ENCODE measurements at places on chromosomes 2 and 18.

DNA sequence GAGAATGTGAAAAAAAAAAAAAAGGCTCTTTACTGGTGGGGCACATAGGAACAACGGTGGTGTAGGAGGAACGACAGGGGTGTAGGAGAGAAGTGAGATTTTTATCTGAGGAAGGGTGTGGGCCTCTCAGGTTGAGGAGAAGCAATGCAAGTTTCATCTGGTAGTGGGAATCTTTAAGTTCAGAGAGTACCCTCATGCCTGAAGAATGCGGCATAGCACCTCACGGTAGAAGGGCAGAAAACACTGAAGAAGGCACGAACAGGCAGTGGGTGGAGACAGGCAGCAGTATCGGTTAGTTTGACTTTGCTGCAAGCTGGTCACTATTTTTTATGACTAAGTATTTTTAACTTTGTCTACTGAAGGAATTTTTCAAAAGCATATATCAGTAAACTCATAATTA, 52.2 kb upstream of the TSPYL6 start:
- no peak for DNase-seq

DNA sequence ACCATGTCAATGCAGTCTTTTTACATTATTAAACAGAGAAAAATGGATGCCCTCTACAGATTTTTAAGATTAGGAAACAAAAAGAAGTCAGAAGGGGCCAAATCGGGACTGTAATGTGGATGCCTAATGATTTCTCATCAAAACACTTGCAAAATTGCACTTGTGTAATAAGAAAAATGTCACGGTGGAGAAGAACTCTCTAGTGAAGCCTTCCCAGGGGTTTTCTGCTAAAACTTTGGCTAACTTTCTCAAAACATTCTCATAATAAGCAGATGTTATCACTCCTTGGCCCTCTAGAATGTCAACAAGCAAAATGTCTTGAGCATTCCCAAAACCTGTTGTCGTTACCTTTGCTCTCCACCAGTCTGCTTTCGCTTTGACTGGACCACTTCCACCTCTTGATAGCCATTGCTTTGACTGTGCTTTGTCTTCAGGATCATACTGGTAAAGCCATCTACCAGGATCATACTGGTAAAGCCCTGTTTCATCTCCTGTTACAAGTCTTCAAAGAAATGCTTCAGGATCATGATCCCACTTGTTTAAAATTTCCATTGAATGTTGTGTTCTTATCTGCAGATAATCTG, 226.8 kb downstream of the TNS1 start:
- DNase-seq, result no peak

- DNase-seq, result no peak
Observed at GRCh38 chr2:189176516-189176915, 3.0 kb downstream of the COL5A2 start.

DNA sequence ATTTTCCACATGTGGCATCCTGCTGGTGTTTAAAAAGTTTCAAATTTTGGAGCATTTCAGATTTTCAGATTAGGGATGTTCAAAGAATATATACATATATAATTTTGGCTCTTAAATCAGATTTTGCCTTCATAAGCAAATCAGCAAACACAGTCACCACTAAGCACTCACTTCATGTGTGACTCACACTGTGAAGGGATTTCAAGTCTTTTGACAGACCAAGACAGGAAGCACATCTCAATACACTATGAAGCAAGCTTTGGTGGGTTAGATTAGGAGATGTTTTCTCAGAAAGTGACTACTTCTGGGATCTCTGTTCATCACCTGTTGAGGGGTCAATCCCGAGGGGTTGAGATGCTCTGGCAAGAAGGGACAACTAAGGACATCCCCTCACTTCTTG, 227.8 kb upstream of the RBBP8 start:
- no peak for DNase-seq

- DNase-seq, result no peak
Observed at GRCh38 chr2:212941361-212941760, 210.1 kb downstream of the IKZF2 start.

GRCh38 chr18:46481048-46481846, 175.8 kb downstream of the LOXHD1 start:
- DNase-seq, result peak; percentile 51

DNA sequence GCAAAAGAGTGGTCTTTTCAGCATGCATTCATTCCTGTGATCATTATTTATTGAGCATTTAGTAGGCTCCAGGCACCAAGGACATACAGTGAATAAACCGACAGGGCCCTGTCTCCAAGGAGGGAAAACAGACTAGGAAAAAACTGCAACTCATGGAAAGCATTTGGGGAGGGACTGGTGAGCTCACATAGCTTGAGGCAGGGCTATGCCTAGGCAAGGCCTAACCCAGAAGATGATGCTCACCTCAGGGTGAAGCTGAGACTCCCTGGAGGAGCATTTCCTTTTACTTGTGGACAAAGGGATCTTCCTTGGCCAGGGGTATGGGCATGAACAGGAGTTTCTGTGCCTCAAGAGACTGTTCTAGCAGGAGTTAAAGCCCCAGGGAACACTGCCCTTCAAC, 3.9 kb downstream of the CXCR1 start:
- no peak for DNase-seq

DNA sequence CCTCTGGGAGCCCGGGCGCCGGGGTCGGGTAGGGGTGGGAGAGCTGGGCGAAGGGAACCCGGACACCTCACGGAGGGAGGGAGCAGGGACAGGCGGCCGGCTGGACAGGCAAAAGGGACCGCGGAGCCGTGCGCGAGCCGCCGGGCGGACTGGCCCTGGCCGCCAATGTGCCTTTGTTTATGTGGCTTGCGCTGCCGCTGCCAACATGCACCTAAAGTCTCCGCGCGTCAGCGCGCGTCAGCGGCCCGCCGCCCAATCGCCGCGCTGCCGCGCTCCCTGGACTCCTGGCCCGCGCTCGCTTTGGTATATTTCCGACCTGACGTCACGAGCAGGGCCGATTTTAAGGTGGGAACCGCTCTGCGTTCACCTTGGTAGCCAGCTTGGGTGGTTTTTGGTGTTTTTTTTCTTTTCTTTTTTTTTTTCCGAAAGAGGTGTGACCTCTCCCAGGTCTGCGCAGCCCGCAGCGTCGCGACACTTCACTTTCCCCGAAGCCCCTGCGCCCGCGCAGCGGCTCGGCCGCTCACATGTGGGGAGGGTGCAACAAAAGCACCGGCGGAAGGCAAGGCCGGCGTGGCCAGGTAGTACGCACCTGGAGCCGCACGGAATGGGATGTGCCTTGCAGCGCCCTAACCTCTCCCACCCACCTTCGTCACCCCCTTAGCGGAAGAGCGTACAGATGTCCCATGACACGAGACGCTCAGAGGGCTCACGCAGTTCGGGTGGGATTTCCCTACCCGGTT, at the start of gene NR4A2:
Gene NR4A2 (minus strand): TSS at position 188 of the 740 bp plus-strand sequence. CDS start 2,535 bp downstream, outside the sequence.
- peak; percentile 34 for DNase-seq

DNA sequence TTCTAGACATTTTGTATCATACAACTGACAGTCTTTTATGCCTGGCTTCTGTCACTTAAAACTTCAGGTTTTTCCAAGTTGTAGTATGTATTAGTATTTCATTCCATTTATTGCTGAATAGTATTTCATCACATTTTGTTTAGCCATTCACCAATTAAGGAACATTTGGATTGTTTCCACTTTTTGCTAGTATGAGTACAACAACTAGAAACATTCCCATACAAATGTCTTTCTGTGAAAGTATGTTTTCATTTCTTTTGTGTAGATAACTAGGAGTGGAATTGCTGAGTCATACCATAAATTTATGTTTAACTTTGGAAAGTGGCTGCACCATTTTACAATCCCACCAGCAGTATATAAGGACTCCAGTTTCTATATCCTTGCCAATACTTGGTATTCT, 135.9 kb downstream of the ATAD2B start:
- no peak for DNase-seq

DNA sequence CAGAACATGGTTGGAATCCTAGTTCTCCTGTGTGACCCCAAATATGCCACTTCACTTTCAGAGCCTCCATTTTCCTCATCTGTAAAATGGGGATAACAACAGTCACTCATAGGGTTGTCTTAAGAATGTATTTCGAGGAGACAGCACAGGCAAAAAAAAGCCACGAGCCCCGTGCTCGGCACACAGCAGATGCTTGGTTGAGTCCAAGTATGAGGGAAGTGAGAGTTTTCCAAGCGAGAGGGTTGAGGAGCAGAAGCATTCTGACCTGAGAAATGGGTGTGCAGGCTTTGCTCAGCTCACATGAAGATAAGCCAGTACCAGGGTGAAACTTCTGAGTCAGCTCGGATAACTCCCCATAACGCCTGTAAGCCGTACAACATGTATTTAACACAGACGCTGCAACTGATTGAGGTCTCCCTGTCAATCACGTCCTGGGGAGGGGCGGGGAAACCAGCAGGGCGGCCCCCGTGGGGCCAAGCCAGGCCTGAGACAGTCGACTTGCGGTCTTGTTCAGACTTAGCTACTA, 23.0 kb upstream of the ODC1 start:
- DNase-seq, result no peak

DNA sequence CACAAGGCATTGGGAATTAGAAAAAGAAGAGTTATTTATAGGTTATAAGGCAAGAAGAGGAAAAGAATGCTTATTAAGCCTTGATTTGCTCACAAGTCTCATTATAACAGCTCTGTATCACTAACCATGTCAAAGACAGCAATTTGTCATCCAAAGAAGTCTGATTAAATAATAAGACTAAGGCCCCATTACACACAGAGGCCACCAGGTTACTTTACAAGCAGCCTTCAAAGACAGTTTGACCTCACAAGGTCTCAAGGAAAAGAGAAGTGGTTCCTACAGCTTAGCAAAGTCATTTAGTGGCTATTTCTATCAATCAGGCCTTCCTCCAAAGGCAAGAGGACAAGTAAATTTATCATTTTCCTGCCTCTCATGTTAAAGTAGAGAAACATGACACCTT, 188.5 kb downstream of the MBD2 start:
- no peak for DNase-seq

Data from NCI-H1694 (cell line).